Smooth muscle cell of the coronary artery (primary cell): ENCODE measurements at places on chromosomes 7 and 10. TPM values are rescaled to one million over a fixed set of nuclear protein-coding genes. Genes with fewer than 3 reads are reported as not detected.

MAT1A gene
- not detected in 2 replicates for total RNA-seq

AKR1D1 gene
- total RNA-seq: not detected in 2 replicates

LRRC18 gene
- not detected in 2 replicates for total RNA-seq

CC2D2B gene
- total RNA-seq: under 0.01 TPM in 1 of 2 replicates, not detected in the other

SGPL1 gene
- 30.4 and 55.8 TPM in 2 replicates for total RNA-seq

C7orf33 gene
- not detected in 2 replicates for total RNA-seq

SPAG6 gene
- not detected in 2 replicates for total RNA-seq

NODAL gene
- not detected in 2 replicates for total RNA-seq

BCAP29 gene
- 41.8 and 64.4 TPM in 2 replicates for total RNA-seq

SH2D4B gene
- not detected in 2 replicates for total RNA-seq

VSTM4 gene
- 0.23 and 11.1 TPM in 2 replicates for total RNA-seq

IFIT1B gene
- not detected in 2 replicates for total RNA-seq

CDK13 gene
- total RNA-seq: 36.0 and 42.8 TPM in 2 replicates

NACAD gene
- total RNA-seq: 0.47 and 1.3 TPM in 2 replicates

TMEM213 gene
- total RNA-seq: not detected in 2 replicates

DUSP5 gene
- 3.4 and 10.2 TPM in 2 replicates for total RNA-seq

CTNNA3 gene
- not detected in 2 replicates for total RNA-seq

RBP4 gene
- 0.15 and 0.23 TPM in 2 replicates for total RNA-seq

MALRD1 gene
- total RNA-seq: 0.12 and 0.15 TPM in 2 replicates

RAMP3 gene
- not detected in 2 replicates for total RNA-seq

DYNC1I1 gene
- total RNA-seq: 0.45 and 0.47 TPM in 2 replicates

ADRA2A gene
- total RNA-seq: 2.9 TPM in 1 of 2 replicates, not detected in the other

NAT16 gene
- not detected in 2 replicates for total RNA-seq

CNNM1 gene
- under 0.01 TPM in 2 replicates for total RNA-seq

FZD8 gene
- total RNA-seq: 5.6 and 34.9 TPM in 2 replicates

NHLRC2 gene
- total RNA-seq: 2.6 and 6.9 TPM in 2 replicates

SEPHS1 gene
- total RNA-seq: 23.2 and 28.6 TPM in 2 replicates
